Colonic mucosa (tissue), 4 donors: ENCODE measurements at places on chromosomes 4 and X. TPM values are rescaled to one million over a fixed set of nuclear protein-coding genes. Genes with fewer than 3 reads are reported as not detected.

The MAOB gene
- total RNA-seq, result 4.4 TPM

The SLC49A3 gene
- total RNA-seq, result 7.1 TPM

The CPZ gene
- total RNA-seq, result 1.2 TPM

The ASB11 gene
- total RNA-seq, result 0.10 TPM

The KLB gene
- 0.64 TPM for total RNA-seq

The AFF1 gene
- 73.5 TPM for total RNA-seq

The MAGEB4 gene
- total RNA-seq, result not detected

The IBSP gene
- total RNA-seq, result not detected

The MAB21L2 gene
- 2.0 TPM for total RNA-seq

The NAP1L3 gene
- 0.40 TPM for total RNA-seq

The BMPR1B gene
- 0.10 TPM for total RNA-seq

The HDAC8 gene
- 23.0 TPM for total RNA-seq

The MSANTD1 gene
- 1.3 TPM for total RNA-seq

The SRP72 gene
- 74.4 TPM for total RNA-seq
